Memory B cell (primary cell): ENCODE measurements at places on chromosomes 12 and 14.
A peak's percentile ranks its signal among the peaks of the same experiment; 100 is the strongest.

- DNase-seq: no peak
Observed at GRCh38 chr14:68564191-68564825, 228.6 kb downstream of the ZFP36L1 start.

- no peak for DNase-seq
Observed at GRCh38 chr12:69966409-69966808, 141.4 kb downstream of the MYRFL start.

- DNase-seq: peak; percentile 19
Observed at GRCh38 chr14:93619176-93619793, 169.0 kb downstream of the PRIMA1 start.

- DNase-seq: no peak
Observed at GRCh38 chr12:117427211-117427610, 65.8 kb upstream of the NOS1 start.

- DNase-seq: no peak
Observed at GRCh38 chr12:3613641-3614395, 122.8 kb downstream of the PRMT8 start.

DNA sequence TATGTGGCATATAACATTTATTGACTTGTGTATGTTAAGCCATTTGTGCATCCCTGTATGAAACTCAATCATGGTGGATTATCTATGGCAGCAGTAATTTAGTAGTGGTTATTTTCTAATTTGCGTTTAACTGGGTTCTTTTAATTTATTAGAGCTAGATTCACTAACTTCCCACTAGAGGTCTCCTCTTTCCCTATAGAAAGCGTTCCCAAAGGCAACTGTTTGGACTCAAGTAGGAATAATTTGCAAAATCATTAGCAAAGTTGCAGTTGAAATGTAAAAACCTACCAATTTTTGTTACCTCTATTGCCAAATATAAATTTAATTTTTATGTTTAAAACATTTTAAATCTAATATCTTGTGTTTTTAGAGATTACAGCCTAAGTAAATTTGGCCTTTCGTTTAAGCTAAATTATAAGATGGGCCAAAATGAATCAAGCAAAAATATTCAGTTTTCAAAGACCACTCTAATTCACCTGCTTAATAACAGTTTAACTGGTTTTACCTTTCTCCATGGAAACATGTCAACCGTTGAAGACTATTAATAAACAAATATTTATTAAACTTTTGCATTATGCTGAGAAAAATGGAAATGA is 6.0 kb downstream of the DMAC2L start:
- DNase-seq: no peak

- no peak for DNase-seq
Observed at GRCh38 chr14:88420187-88420586, 34.7 kb downstream of the SPATA7 start.

DNA sequence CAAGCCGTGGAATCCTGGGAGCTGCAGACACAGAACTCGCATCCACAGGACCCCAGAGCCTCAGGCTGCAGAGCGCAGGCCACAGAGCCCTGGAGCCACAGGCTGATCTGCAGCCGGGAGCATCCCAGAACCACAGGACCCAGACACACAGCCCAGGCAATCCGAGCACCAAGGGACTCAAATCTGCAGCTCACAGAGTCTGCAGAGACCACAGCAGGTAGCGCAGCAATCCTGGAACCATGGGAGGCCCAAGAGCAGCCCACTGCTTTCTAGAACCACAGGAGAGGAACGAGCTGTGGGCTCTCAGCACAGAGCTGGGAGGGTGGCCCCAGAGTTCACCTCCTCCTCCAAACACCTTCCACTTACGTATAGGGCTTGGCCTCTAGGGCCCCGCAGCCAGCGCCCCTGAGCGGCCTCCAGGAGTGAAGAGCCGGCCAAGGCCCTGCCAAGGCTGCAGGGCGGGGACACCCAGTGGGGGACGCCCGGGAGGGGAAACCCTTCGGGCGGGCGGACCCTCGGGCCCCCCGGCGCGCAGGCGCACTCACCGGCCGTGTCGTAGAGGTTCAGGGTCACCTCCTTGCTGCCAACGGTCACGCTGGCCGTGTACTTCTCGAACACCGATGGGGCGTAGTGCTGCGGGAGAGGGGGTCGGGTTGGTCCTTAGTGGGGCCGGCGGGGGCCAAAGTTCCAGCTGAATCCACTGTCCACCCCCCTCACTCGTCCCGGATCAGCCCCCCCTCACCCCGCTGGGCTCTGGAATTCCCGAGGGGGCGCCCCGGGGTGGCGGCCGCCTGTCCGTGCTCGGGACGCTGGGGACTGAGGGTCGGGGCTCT is 665 bp downstream of the RHOF start:
- DNase-seq: peak; percentile 64

DNA sequence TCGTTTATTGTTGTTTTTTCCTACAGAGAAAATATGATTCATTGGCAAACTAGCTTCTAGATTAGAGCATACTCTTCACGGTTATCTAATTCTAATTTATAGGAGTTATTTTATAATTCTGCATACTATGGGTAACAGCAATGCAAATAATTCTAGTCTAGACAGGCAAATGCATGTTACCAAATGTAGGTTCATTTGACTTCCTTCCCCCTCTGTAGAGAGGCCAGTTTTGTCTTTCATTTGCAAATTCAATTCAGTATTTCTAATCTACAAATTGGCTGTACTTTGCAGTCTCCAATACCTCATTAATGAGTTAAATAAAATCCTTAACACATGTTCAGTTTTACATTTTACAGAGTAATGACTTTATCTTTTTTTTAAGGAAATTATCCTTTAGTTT is 4.2 kb downstream of the LGMN start:
- no peak for DNase-seq

DNA sequence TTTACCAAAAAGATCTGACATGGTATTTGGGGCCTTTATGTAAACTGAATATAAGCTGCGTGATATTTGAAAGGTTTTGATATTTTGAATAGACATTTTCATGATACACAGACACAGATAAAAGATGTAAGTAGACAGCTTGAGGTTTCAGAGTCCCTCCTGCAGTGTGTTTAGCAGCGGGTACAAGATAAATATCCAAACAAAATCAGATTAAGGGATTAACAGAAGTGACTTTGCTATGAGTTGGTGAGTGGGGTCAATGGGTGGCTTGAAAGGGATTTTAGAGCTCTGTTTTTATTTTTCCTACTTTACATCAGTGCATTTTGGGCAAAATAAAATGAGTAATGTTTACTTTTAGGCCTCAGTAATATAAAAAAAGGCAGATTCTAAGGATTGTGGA is 84.1 kb downstream of the IGF1 start:
- no peak for DNase-seq

GRCh38 chr12:103028881-103029639 is 71.6 kb downstream of the ASCL1 start:
- DNase-seq: no peak

- DNase-seq: peak; percentile 30
Observed at GRCh38 chr12:54082397-54082892, 28.8 kb downstream of the HOXC4 start.

DNA sequence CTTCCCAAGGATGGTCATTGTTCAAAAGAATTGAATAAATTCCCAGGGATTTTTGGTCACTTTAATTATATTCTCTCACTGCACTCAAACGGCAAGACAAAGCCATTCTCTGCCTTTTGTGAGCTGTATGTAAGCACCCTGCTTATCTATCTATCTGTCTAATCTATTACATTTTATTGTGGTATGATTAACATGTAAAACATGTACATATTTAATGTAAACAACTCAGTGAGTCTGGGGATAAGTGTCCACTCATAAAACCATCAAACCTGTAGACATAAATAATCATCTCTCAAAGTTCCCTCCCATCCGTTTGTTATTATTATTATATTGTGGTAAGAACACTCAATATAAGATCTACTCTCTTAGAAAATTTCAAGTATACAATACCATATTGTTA is 167.1 kb downstream of the CAND1 start:
- no peak for DNase-seq

- DNase-seq: no peak
Observed at GRCh38 chr14:103514596-103515421, 7.8 kb downstream of the CKB start.

DNA sequence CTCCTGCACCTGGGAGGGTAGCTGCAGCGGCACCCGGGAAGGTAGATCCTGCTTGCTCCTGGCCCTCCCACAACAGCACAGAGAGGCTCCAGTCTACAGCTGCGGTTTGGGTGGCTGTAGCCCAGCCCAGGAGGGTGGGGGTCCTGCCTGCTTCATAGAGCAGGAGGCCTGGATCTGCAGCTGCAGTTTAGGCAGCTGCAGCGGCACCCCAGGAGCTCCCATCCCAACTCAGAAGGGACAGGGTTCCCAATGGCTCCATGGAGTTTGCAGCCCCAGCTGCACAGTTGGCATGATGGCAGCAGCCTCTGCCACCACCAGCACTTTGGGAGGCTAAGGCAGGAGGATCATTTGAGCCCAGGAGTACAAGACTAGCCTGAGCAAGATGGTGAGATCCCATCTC is 38.5 kb downstream of the TIMELESS start:
- DNase-seq: no peak

GRCh38 chr14:53249059-53249458 is 95.9 kb upstream of the DDHD1 start:
- DNase-seq: no peak

DNA sequence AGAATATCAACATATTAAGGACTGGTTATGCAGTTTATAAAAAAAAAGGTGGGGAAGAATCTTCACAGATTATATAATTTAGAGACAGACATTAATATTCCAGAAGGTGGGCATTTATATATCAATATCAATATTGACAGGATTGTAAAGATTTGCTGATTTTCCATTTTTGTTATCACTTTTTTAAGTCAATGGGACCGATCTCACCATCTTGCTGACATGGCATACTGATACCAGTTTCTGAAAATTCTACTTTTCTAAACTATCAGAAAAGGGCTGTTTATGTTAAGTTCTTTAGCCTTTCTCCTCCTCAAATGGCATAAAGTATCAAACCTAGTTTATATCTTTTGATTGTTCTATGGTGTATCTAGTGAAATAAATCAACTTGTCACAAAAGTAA is 344.1 kb upstream of the SOX5 start:
- DNase-seq: no peak

- DNase-seq: no peak
Observed at GRCh38 chr12:51865757-51866270, 17.3 kb upstream of the FIGNL2 start.

GRCh38 chr14:80403036-80403435 is 191.7 kb upstream of the DIO2 start:
- DNase-seq: no peak

DNA sequence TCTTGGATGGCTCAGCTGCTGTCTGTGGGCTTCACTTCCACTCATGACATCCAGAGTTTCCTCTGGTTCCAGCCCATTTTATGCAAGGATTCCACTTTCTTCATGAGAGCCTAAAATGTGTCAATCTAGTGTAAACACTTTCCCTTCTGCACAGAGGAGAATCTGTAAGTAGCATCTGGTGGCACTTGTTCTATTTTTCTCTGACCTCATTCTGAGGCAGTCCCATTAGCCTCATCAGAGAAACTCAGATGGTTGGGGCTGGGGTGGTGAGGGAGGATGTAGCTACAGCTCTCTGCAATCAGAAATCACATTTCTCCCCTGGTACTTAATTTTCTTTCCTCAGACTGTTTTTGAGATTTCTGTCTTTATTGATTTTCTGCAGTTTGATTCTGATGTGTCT is 81.6 kb downstream of the PRMT8 start:
- no peak for DNase-seq

GRCh38 chr12:59040656-59041055 is 120.4 kb upstream of the LRIG3 start:
- DNase-seq: no peak

- no peak for DNase-seq
Observed at GRCh38 chr14:94115631-94116030, 5.1 kb downstream of the IFI27 start.

DNA sequence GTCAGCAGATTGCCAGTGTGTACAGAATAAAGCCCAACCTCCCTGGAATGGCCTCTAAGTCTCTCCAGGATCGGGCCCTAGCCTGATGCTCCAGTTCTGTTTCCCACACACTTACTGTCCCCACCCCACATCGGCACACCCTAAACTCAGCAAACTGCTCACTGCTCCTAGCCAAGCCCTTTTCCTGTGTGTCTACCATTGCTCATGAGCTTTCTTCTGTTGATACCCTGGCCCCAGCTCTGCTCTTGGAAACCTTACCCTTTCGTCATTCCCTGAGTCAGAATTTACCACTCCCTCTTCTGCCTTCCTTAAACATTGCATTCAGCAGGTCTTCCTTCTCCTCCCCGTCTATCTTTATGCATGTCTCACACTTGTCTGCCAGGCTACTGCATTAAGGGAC is 158.9 kb downstream of the TMX1 start:
- DNase-seq: no peak

- no peak for DNase-seq
Observed at GRCh38 chr14:85250414-85251189, 279.3 kb upstream of the FLRT2 start.

DNA sequence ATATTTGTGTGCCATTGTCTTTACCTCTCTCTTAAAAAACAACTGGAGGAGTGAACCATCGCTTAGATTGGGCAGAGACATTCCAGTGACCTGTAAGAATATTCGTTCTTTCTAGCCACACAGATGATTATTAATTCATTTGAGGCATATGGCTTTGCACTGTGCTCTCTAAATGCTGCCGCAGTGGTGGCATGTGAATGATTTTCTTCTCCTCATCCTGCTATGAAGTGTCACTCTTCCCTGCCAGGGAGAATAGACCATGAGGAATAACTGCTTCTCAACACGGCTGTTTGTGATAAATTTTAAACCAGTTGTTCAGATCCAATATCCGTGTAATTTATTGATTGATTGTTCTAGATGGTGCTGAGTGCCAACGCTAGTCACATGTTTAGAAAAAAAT is 225.3 kb downstream of the CNTN1 start:
- no peak for DNase-seq
